NCI-H1105 (cell line): ENCODE measurements at places on chromosomes 1 and 21.

GRCh38 chr1:21734526-21734925 is 48.4 kb downstream of the USP48 start:
- DNase-seq, result no peak

- DNase-seq, result no peak
Observed at GRCh38 chr21:25283720-25284119, 323.6 kb downstream of the MRPL39 start.

- no peak for DNase-seq
Observed at GRCh38 chr1:230230273-230230672, 163.2 kb downstream of the GALNT2 start.

GRCh38 chr1:17128361-17128760 is 9.1 kb upstream of the PADI2 start:
- no peak for DNase-seq

- DNase-seq, result no peak
Observed at GRCh38 chr1:88799491-88799890, 91.9 kb downstream of the GTF2B start.

- DNase-seq, result no peak
Observed at GRCh38 chr1:31102501-31102950, 37.0 kb upstream of the PUM1 start.

GRCh38 chr1:173300061-173301044 is 93.2 kb upstream of the TNFSF4 start:
- no peak for DNase-seq

DNA sequence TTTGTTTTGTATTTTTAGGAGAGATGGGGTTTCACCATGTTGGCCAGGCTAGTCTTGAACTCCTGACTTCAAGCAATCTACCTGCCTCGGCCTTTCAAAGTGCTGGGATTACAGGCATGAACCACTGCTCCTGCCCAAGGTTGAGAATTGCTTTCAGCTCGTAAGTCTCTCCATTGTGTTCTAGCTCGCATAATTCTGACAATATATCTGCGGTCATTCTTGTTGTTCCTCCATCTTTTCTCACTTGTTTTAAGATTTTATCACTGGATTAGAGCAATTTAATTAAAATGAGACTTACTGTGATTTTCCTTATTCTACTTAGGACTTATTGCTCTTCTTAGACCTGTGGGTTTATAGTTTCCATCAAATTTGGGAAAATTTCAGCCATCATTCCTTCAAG is 102.9 kb downstream of the AHCTF1 start:
- no peak for DNase-seq

DNA sequence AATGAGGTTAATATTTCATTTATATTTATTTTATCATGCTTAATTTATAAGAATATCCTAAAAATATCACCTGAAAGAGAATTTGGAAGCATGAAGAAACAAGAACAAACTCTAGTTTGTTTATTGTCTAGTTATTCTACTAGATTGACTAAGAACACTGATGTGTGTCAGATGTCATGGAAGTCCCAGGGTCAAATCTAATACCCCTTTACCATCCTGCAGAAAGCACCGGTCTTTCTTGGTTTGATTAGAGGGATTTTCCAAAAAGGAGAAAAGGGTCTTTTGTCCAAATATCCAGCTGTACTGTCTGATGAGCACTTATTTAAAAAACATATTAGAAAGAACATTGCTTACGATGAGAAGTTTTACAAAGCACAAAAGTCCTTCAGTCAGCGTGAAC is 20.7 kb upstream of the CR2 start:
- DNase-seq, result no peak

GRCh38 chr1:48677306-48678287 is 99.1 kb downstream of the BEND5 start:
- DNase-seq, result peak; percentile 60
